ENCODE measurements at places on chromosomes 16 and 17. TPM values are rescaled to one million over a fixed set of nuclear protein-coding genes. Genes with fewer than 3 reads are reported as not detected.

- DNase-seq: peak; percentile 86
- peaks cover 7% of the 10 kb centered on the region for H3K36me3 ChIP-seq
- no peak overlapping the region for H3K4me3 ChIP-seq
- H3K4me1 ChIP-seq: peaks cover 36% of the 10 kb centered on the region
- no peaks in the 10 kb centered on the region for H3K27me3 ChIP-seq
Measured at GRCh38 chr16:81711657-81712319, 67.3 kb upstream of the PLCG2 start.

DNA sequence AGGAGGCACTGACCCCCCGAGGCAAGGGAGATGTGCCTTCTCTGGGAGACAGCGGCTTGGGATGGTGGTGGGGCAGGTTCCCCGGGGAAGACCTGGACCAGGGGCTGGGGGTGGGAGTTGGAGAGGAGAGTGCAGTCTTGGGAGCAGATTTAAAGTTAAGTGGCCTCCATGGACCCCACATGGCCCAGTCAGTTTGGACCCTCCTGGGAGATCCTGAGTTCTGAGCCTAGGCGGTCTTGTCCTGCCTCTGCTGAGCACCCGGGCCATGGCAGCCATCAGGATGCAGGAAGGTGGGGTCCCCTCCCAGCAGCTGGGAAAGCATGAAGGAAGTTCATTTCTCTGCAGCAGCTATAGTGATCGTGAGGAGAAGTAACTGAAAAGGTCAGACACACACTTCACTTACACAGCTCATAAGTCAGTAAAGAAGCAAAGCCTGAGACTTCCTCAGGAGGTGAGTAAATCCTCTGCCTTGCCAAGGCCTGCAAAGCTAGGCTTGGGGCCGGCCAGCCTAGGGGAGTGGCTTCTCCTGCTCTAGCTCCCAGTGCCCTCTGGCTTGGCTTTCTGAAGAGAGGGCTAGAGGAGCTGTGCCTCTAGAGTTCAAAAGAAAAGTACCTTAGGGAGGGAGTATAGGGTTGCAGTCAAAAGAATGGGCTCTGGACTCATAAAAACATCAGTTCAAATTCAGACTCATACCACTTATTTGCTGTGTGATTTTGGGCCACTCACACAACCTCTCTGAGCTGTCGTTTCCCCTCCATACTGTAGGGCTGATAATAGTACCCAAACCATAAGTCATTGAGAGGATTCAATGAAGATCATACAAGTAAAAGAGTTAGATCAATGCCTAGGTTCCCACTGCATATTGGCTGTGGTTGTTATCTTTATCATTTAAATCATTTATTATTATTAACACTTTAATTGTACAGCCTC lies 31.0 kb upstream of the C16orf78 start:
- no peak for DNase-seq
- peaks cover 36% of the 10 kb centered on the region for H3K27me3 ChIP-seq
- no peak overlapping the region for H3K4me3 ChIP-seq
- H3K4me1 ChIP-seq: no peaks in the 10 kb centered on the region
- no peaks in the 10 kb centered on the region for H3K36me3 ChIP-seq

GRCh38 chr16:64380751-64381150 lies 741.1 kb downstream of the CDH11 start:
- no peak overlapping the region for H3K4me3 ChIP-seq
- no peaks in the 10 kb centered on the region for H3K27me3 ChIP-seq
- no peak for DNase-seq

GRCh38 chr17:11241611-11242226 lies 706 bp downstream of the SHISA6 start:
- no peak overlapping the region for H3K4me3 ChIP-seq
- H3K4me1 ChIP-seq: no peaks in the 10 kb centered on the region
- H3K27ac ChIP-seq: no peak overlapping the region
- H3K36me3 ChIP-seq: no peaks in the 10 kb centered on the region
- H3K27me3 ChIP-seq: no peaks in the 10 kb centered on the region
- DNase-seq: no peak

The CHST5 gene
- total RNA-seq: 0.32 TPM

The ABCA9 gene
- total RNA-seq: not detected

The PPP1R27 gene
- total RNA-seq: not detected

The TMEM238L gene
- total RNA-seq: not detected
